ENCODE measurements at places on chromosomes 4 and X.

- DNase-seq = peak; percentile 6
Measured at GRCh38 chrX:153226344-153227185, 47.5 kb downstream of the MAGEA1 start.

GRCh38 chr4:75056277-75056676 lies 123.4 kb downstream of the PARM1 start:
- no peak for DNase-seq

DNA sequence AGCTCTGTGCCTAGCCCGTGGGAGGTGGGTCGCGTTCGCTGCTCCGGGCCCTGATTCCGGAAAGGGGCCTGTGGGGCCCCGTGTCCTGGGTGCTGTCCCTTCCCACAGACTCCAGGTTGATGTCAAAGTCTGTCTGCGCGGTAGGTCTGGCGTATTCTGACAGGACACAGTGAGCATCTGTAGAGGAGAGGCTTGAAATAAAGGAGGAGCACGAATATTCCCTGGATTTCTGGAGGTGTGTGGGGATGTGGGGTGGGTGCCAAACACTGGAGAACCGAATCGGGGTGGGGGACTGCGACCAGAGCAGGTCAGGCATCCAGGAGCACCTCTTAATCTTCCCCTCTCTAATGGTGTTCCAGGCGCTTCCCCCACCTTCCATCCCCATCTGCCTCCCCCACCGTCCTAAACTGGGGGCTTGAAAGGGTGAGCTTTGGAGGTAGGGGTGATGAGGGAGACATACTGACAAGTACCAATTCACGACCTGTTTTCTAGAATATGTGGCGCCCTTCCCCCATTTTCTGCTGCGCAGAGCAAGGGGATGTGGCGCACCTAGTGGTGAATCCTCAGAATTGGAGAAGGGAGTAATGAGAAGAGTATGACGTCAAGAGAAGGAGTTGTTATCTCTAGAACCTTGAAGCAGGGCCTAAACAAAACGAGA lies 877 bp downstream of the GPRASP1 start:
- DNase-seq = peak; percentile 47

- no peak for DNase-seq
Measured at GRCh38 chrX:149129767-149130166, 375.3 kb downstream of the IDS start.

GRCh38 chr4:80336582-80336981 lies 1.1 kb downstream of the CFAP299 start:
- DNase-seq = peak; percentile 31

GRCh38 chr4:86948276-86948675 lies 13.5 kb downstream of the AFF1 start:
- no peak for DNase-seq

DNA sequence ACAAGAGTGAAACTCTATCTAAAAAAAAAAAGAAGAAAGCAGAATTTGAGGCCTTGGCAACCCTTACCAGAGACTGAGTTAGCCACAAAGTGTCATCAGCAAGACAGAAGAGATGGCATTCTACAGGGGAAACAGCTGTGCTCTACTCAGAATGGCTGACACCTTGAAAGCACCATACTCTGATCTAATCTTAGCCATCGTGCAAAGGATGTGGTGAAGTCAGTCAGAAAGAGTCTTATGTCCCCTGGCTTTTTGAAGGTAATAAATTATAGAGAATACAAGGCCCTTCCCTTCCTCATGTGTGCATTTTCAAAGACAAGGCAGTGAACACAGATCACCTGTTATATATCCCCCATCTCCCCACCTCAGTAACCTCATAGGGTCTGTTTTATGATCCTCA lies 13.2 kb downstream of the CLNK start:
- DNase-seq = no peak

DNA sequence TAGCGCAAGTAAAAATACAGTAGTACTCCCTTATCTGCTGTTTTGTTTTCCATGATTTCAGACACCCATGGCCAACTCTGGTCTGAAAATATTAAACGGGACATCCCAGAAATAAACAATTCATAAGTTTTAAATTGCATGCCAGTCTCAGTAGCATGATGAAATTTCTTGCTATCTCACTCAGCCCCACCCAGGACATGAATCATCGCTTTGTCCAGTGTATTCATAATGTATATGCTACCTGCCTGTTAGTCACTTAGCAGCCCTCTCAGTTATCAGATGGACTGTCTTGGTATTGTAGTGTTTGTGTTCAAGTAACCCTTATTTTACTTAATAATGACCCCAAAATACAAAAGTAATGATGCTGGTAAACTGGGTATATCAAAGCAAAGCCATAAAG lies 158.2 kb upstream of the DDIT4L start:
- DNase-seq = no peak

GRCh38 chr4:165360985-165361670 lies 17.7 kb upstream of the CPE start:
- no peak for DNase-seq

GRCh38 chr4:107276052-107276451 lies 239.9 kb upstream of the DKK2 start:
- DNase-seq = no peak

DNA sequence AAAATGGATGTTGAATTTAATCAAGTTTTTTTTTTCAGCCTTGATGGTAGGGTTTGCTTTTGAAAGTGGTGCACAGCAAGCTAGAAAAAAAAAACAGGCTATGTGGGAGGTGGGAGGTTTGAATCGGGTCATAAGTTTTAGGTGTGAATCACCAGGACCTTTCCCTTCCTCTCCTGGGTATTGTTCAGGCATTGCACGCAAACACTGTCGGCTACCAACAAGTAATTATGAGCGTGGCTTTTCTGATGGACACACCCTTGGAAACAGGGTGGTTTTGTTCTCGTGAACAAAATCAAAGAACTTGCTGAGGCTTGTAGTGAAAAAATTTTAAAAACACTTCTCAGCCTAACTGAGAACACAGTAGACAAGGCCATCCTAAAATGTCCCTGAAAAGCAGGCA lies 18.1 kb downstream of the PIR start:
- DNase-seq = no peak

DNA sequence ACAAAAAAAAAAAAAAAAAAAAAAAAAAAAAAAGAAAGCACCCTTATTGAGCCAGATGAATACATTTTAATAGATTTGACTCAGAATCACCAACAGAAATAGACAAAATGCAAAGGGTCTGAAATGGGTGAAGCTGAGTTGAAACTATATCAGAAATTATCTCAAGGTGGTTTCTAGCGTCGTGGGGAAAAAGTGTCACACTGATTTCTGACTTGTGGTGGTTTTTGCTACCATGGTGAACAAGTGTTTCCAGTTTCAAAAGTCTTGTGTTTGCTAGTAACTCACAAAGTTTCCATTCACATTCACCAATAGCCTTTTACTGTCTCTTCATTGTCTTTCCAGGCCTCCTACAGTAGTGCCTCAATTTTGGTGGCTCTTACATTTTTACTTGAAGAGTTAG lies 135.5 kb downstream of the ARHGAP24 start:
- DNase-seq = no peak

Data from right kidney (tissue), 9 donors.